ENCODE measurements at places on chromosomes 13 and 19.

DNA sequence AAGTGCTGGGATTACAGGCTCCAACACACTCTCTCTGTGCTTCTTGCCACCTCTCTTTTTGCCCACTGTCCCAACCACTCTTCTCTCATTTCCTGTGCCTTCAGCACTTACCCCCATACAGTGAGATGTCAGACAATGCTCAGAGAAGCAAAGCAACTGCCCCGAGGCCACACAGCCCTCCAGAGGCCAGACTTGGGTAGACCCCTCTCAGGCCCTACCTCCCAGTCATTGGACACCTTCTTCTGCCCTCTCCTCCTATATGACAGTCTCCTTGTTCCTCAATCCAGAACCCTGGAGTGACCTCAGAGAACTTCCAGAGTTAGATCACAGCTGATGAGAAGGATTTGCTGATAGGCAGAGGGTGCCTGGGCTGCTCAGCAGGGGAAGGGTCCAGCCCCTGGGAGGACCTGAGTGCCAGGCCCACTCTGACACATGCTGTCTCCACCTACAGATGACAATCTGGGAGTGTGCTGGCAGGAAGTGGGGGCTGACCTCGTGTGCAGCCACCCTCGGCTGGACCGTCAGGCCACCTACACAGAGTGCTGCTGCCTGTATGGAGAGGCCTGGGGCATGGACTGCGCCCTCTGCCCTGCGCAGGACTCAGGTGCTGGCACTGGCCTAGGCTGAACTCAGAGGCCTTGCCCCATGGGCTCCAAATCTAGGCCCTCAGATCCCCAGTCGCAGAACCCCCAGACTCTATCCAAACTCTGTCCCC, 24.4 kb downstream of the LTBP4 start:
- DNase-seq = no peak

DNA sequence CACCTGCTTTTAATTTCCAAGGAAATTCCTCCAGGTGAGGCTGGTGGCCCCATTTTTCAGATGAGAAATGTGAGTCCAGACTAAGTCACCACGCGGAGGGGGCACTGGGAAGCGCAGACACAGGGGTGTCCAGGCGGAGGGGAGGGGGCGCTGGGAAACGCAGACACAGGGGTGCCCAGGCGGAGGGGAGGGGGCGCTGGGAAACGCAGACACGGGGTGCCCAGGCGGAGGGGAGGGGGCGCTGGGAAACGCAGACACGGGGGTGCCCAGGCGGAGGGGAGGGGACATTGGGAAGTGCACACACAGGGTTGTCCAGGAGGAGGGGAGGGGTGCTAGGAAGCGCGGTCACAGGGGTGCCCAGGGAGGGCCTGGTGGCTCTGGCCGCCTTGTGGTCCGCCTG, 3.5 kb downstream of the GRK1 start:
- peak; percentile 13 for DNase-seq

DNA sequence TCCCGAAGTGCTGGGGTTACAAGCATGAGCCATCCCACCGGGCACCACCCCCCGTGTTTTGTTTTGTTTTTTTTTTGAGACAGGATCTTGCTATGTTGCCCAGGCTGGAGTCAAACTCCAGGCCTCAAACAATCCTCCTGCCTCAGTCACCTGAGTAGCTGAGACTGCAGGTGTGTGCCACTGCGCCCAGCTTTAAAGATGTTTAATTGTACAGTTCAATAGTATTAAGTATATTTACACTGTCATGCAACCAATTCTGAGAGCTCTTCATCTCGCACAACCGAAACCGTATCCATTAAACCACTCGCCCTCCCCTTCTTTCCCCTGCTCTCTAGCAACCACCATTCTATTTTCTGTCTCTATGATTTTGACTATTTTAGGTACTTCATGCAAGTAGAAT, 15.6 kb downstream of the NUCB1 start:
- no peak for DNase-seq

- DNase-seq = no peak
These were observed 43.3 kb downstream of the LMO7 start for GRCh38 chr13:75679459-75679858.

DNA sequence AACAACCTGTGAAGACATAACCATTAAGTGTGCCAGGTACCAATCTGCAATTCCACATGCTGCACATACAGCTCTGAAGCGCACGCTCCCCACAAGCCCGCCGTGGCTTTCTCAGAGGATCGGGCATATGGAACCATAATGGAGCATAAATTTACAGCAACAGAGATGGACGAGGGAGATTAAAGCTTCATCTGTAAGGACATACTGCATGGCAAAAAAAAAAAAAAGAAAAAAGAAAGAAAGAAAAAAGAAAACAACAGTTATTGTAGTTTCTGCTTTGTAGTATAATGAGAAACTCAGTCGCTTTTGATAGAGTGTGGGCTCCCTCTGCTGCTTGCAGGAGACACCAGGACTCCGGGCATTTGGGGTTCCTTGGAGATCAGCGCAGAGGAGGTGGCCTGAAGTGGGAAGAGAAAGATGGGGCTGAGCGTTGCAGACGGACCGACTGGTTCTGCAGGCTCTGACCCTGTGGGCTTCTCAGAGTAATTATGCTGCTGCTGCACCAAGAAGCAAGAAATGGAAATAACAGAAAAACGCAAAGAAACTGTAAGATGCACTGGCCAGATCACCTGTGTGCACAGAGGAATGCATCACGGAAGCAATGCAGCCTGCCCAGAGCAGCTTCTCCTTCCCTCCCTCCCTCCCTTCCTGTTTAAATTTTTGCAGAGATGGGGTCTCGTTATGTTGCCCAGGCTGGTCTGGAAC, 10.8 kb upstream of the PDCD5 start:
- peak; percentile 66 for DNase-seq

GRCh38 chr13:36124236-36124822, 6.9 kb downstream of the DCLK1 start:
- DNase-seq = no peak

GRCh38 chr19:38209671-38210457, 14.2 kb downstream of the DPF1 start:
- DNase-seq = peak; percentile 60

GRCh38 chr19:29489172-29489951, 36.4 kb upstream of the VSTM2B start:
- DNase-seq = no peak

GRCh38 chr13:85528491-85529217, 270.6 kb downstream of the SLITRK6 start:
- DNase-seq = no peak

DNA sequence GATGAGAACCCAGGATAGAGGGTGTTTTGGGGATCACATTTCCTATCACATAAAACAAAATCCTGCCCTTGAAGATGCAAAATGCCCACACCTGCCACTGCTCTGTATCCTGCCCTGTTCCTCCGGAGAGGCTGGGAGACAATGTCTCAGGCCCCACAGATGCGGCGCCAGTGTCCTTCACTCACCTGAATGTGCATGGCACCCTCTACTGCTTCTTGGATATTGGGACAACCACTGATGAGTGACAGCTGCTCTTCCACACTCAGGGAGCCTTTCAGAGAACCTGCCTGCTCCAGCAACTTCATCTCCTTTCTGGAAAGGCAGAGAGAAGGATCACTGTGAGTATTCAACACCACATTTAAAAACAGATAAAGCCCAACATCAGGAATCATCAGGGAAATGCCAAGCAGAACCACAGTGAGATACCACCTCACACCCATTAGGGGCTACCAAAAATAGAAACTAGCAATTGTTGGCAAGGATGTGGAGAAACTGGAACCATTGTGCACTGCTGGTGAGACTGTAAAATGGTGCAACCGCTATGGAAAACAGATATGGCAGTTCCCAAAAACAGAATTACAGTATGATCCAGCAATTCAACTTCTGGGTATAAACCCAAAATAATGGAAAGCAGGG, 36.4 kb downstream of the CRYL1 start:
- no peak for DNase-seq

GRCh38 chr13:105007166-105007808, 1528.2 kb downstream of the EFNB2 start:
- no peak for DNase-seq

DNA sequence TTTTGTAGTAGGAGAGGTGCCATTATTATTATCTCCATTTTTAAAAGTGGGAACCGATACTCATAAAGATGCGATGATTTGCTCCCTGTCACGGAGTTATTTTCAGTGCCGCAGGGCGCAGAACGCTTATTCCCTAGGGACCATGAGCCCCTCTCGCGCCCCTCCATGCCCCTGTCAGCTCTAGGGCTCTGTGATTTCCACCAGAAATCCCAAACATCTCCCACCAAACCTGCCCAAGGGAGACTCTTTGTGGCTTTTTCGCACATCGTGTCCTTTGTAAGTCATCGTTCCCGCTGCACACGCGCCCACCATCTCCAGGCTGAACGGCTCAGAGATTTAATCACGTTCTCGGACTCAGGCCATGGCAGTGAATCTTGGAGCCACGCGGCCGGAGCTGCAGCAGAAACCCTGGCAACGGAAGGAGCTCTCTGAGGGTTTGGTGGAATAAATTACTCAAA, 105.1 kb downstream of the DNAJC15 start:
- DNase-seq = no peak

- no peak for DNase-seq
These were observed 9.1 kb downstream of the ARID3A start for GRCh38 chr19:934865-935479.

DNA sequence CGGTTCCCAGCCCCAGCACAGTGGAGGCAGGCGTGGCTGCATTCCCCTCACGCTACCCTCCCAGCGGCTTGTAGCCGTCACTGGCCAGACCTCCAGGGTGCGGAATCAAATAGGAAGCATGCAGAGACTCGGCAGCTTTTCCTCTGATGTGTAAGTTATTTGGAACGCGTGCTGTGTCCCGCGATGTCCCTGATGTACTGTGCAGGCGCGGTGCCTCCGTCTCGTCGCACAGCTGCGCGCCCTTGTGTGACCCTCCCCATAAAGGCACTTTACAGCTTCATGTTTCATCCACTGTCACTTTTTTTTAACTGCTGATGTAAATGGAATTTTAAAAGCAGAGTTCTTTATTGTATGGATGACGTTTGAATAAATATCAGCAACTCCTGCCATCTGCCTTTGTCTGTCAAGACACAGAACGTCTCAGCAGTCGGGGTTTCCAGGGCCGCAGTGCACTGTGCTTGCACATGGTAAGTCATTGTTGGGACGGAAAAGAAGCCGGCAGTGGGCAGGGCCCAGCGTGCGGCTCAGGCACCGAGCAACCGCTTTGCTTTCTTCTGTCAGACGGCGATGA, 7.3 kb upstream of the F7 start:
- no peak for DNase-seq

DNA sequence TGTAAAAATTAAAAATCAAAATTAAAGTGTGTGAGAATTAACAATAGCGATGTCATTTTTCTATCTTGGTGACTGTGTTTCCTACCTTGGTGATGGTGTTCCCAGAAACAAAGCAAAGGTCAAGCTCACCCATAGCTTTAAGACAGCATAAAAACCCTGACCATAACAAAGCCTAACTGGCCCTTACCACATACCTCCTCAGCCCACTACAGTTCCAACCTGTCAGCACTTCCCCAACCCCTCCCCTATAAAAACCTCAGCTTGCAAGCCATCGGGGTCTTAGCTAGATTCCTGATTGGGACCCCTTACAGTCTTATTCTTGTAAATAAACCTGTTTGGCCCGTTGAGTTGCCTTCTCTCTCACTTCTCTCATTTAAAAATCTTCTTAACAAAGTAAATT, 484.4 kb upstream of the PCDH20 start:
- no peak for DNase-seq

DNA sequence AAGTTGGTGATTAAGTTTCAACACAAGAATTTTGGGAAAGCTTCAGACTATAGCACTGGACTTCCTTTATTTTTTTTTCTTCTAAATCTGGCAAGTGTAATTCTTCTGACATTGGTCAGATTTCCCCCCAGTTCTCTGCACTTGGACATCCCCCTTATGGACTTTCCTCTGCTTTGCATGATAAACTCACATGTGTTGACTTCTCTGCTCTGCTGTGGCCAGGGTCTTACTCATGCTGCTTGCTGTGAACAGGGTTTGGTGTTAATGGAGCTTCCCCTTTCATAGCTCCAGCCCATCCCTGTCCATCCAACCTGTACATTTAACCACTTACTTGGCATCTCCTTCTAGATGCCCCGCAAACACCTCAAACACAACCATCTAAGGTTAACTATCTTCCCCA, 70.5 kb upstream of the SPATA13 start:
- DNase-seq = no peak

- DNase-seq = no peak
These were observed 15.0 kb downstream of the NUFIP1 start for GRCh38 chr13:44974056-44974793.

- no peak for DNase-seq
These were observed 206.4 kb upstream of the SPRY2 start for GRCh38 chr13:80547341-80547740.

GRCh38 chr13:33817901-33818706, at the start of gene RFC3:
Gene RFC3, plus strand, starts transcription at chr13:33818149. Its CDS starts 30 bp downstream, at chr13:33818179.
- peak; percentile 94 for DNase-seq

- DNase-seq = no peak
These were observed 11.7 kb downstream of the KCNRG start for GRCh38 chr13:50026788-50027473.

DNA sequence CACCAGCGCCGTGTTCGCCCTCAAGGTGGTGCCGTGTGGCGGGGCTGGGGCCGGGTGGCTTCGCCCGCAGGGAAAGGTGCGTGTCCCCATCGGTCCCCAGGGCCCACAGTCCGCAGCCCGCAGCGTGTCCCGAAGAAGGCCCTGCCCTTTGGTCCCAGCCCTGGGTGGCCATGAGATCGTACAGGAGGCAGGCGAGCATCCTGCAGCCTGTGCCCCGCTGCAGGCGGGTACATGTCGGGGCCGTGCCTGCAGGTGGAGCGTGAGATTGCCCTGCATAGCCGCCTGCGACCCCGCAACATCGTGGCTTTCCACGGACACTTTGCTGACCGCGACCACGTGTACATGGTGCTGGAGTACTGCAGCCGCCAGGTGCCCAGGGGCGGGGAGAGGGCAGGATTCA, 1.5 kb downstream of the PLK5 start:
- DNase-seq = no peak

GRCh38 chr19:30450835-30451321, 78.7 kb downstream of the ZNF536 start:
- DNase-seq = no peak

DNA sequence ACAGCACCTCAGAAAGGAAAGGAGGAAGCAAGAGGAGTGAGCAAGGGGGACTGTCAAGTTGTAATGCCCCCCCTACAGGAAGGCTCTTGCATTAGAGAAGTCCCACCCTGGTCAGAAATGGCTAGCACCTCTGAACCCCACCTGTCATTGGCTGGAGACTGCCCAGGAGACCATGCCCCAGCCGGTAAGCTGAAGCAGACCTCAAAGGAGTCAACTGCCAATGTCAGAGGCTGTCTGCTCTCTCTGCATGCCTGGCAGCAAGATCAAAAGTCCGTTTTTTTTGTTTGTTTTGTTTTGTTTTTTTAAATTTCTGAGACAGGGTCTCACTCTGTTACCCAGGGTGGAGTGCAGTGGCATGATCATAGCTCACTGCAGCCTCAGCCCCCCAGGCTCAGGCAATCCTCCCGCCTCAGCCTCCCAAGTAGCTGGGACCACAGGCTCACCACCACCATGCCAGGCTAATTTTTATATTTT, 8.1 kb upstream of the BCL3 start:
- no peak for DNase-seq

All from WERI-Rb-1 (cell line).